Erythroblast (primary cell): ENCODE measurements at places on chromosomes 13 and 19.

GRCh38 chr19:18007917-18008673 lies at the start of gene ARRDC2:
Gene ARRDC2 (plus strand): TSS chr19:18008170. CDS start chr19:18008311, 141 bp downstream.
- peak; percentile 88 for DNase-seq

- no peak for DNase-seq
These were observed 1366.2 kb upstream of the PCDH20 start for GRCh38 chr13:62781866-62782265.

- no peak for DNase-seq
These were observed 12.9 kb downstream of the DPF1 start for GRCh38 chr19:38211151-38211591.

- DNase-seq = no peak
These were observed 11.1 kb upstream of the CNMD start for GRCh38 chr13:52750713-52751112.

GRCh38 chr13:26784704-26785639 lies 24.4 kb upstream of the GPR12 start:
- no peak for DNase-seq

- DNase-seq = no peak
These were observed 16.0 kb downstream of the MAG start for GRCh38 chr19:35307931-35308330.

DNA sequence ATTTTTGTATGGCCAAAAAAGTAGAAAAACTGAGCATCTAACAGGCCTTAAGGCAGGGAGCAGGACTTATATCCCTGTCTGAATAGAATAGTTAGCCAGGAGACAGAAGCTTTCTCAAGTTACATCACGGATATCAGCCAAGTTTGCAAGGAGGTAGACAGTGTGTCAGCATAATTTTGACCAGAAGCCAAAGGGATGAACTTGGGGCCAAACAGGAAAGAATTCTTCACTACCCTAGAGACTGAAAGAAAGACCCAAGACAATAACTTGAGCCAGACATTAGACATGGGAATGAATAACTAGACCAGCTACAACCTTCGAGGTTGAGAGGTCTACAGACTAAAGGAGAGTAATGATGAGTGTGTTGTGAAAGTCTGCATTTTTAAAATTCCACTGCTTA lies 48.1 kb upstream of the PCDH9 start:
- DNase-seq = no peak

- no peak for DNase-seq
These were observed 521.0 kb downstream of the SUCLA2 start for GRCh38 chr13:47480121-47480520.

DNA sequence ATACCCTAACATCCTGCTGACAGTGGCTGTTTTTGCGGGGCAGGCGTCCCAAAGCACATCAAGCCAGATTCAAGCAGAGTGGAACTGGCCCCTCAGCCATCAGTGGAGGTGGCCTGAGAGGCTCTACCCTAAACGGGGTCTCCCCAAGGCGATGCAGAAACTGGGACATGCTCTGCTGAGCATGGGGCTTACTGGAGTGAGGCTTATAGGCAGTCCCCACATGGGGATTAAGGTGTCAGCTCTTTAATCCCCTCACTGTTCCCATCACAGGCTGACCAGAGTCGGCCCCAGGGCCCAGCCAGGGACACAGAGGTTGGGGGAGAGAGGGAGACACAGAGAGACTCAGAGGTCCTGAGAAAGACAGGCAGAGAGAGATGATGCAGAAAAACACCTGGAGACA lies 17.0 kb downstream of the CYP2F1 start:
- DNase-seq = no peak

DNA sequence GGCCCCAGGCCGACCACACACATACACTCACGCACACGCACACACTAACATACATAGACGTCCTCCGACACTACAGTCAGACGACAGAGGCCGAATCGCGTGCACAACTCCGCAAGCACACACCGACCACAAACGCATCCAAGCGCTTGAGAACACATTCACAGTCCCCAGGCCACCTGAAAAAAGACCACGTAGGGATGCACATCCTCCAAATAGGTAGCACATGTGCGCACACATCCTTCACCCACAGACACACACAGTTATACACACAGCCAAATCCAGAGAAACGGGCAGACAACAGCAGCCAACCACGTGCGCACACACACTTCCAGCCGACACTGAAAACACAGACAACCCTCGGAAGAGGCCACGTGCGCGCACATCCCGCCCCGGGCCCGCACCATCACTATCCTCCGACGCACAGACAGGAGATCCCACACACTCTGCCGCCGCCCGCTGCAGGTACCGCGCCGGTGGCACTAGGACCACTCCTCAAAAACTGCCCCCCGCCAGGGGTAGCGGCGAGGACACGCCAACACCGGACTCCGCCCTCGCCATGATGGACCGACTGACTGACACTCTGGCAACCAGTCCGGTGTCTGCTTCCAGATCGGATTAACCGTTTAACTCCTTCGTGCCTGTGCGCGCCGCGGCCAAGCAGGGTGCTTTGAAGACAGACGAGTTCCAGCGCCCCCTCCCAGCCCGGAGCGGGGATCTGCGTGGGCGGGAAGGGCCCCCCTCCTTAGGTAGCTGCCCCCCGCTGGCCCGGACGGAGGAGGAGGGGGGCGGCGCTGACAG lies 493 bp upstream of the PDE4A start:
- DNase-seq = peak; percentile 67

DNA sequence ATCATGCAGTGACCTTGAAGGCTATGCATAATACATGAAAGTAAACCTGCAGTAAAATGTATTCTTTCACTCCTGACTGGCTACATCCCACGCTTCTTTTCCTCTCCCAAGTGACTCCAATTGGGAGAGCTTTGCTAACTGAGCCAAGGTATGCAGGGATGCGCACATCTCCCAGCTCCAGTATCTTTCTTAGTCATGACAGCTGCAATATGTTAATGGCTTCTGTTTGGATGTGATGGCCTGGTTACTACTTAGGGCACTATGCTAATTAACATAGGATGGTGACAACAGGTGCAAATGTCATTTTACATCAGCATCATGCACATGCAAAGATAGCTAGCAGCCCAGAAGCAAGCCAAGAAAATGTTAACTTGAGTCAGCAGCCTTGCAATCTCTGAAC lies 134.7 kb downstream of the POU4F1 start:
- no peak for DNase-seq

- no peak for DNase-seq
These were observed 23.2 kb downstream of the RFX2 start for GRCh38 chr19:6087074-6087571.

GRCh38 chr19:34320277-34320676 lies 44.7 kb upstream of the GPI start:
- no peak for DNase-seq

- no peak for DNase-seq
These were observed 29.5 kb downstream of the STK24 start for GRCh38 chr13:98547455-98547854.

DNA sequence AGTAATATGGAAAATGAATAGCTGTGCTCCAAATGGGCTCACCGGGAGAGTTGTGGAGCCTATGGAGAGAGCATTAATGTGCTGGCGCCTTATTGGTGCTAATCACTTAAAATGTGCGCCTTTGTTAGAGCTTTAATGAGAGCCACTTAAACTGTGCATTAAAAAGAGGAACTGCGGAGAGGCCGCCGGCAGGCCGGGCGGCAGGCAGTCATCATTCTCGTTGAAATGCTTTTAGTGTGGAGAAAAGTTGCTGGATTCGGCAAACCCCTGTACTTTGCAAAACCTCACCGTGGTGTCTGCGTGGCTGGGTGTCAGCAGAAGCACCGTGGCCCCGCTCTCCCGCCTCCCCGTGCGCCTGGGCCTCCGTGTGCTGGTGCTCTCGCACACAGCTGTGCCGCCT lies 105.5 kb downstream of the KDM4B start:
- no peak for DNase-seq

DNA sequence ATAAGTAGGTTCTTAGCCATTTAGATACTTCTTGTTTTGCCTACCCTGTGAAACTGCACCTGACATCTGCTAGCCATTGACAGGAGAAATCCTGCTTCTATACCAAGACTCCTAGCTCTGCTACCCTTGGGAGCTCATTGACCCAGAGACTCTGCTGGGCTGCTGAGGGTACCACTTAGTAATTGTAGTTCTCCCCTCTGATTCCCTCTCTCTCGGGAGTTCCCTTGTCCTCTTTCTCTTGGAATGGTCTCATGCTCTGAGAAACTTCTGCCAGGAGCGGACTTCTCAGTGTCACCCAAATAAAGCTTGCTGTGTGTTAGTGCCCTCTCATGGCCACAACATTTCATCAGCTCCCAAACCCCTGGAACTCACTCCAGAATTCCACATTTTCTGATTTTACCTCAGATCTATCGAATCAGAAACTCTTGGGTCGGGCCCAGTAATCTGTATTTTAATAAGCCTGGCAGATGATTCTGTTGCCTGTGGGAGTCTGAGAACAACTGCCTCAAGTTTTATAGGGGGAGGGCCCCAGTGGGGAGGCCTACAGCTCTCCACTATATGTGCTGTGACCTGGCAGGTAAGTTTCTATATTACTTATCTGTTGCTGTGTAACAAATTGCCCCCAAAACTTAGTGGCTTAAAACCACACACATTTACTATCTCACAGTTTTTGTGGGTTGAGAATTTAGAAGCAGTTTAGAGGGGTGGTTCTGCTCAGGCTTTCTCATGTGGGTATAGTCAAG lies 221.1 kb downstream of the TDRD3 start:
- DNase-seq = no peak

DNA sequence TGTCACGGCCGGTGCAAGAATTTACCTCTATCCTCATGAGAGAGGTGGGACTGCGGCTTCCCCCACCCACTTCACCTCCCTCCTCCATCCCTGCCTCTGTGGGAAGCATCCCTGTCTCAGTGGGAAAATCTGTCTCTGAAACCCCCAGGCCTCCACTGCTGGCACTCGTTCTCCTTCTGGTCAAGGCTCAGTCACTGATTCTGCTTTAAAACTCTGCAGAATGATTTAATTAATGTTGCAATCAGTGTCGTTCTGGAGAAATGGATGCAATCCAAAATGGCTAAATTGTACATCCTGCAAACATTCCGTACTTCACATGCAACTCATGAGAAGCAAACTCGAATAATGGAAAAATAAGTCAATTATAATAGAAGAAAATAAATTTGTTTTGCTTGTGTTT lies 5.6 kb downstream of the RASL11A start:
- no peak for DNase-seq

DNA sequence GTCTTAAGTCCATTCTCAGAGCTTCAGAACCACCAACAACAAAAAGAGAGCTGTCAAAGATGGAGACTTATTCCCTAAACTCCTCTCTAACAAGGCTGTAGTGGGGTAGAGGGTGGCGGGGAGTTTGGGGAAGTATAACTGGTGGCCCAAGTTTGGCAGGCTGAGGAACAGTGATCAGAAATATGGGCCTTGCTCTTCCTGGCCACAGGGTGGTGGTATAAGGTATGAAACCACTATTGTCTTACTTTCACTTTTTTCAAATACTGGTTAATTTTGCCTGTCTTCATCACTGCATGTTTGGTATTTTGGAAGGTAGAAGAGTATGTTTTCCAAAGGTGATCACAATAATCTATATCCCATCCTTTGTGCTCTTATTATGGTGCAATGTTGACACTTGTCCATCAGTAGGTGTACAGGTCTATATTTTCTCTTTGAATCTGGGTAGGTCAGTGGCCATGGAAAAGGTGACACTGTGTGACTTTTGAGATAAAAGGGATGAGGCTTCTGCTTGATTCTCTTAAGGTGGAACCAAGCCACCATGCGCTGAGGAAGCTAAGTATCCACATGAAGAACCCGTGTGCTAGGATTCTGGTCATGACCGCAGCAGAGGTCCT lies 23.2 kb upstream of the GPC5 start:
- peak; percentile 2 for DNase-seq

DNA sequence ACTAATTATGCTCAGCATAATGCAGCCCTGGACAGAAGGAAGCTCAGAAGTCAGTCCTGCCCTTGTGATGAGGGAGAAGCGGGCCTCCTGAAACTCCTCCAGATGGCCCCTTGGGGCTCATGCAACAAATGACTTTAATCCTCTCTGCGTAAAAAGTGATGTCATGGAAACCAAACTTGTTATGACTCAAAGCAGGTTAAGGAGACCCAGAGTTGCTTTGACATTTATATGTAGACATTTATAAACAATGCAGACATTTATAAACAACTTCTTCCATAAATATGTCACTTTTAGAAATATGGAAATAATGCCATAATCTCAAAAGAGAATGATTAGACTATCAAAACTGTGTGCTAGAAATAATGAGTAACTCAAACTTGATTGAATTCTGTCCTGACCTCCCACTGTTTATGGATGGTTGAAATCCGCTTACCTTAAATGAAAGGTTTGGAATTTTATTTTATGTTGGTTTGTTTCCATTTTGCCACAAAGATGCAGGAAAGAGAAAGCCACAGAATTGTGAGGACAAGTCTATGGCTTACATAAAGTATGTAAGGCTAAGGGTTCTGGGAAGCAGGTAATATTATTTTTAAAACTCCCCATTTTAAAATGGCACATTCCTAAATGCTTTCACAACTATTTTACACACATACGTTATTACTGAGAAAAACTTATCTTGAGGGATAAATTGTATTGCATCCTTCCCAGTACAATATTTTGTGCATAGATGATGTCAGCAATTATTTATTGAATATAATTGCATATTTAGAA lies 73.7 kb downstream of the CYSLTR2 start:
- DNase-seq = no peak

- no peak for DNase-seq
These were observed 6.7 kb downstream of the CXCL17 start for GRCh38 chr19:42436006-42436405.

DNA sequence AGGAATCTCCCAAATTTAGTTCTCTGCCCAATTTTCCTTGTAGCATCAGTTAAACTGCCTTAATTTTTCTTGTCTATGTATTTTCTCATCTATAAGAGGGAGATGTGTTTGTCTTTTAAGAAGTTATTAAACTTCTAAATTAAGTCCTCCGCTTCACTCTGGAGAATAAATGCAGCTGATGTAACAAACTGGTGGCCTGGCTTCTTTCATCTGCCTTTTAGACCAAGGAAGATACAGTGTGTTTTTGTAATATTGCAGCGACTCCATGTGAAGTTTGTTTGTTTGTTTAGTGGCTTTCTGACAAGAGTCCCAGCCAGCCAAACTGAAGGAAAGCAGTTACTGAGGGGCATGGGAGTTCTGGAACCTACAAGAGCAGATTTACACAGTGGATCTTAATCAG lies 56.4 kb downstream of the KLF12 start:
- no peak for DNase-seq

DNA sequence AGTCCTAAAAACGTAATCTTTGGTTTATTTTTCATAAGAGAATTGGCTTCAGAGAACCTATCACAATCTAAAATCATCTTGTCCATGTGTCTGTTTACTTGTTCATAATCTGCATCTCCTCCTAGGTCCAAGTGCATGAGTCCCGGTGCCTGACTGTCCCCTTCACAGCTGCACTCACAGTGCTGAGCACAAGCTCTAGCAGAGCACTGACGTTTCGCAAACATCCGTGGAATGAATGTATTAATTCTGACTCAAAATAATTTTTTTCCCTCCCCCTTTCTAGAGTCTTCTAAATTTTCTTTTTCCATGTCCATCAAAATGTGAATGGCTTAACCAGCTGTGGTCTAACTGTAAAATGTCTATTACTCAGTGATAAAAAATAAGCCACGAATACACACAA lies 245.5 kb upstream of the TSHZ3 start:
- no peak for DNase-seq

- peak; percentile 51 for DNase-seq
These were observed 1.9 kb downstream of the CDK8 start for GRCh38 chr13:26255691-26256277.

- DNase-seq = no peak
These were observed 1163.4 kb upstream of the ATXN8OS start for GRCh38 chr13:68944272-68944671.

- no peak for DNase-seq
These were observed 2321.8 kb upstream of the PCDH20 start for GRCh38 chr13:63737418-63737817.
